ENCODE measurements at places on chromosomes 5 and 9. TPM values are rescaled to one million over a fixed set of nuclear protein-coding genes. Genes with fewer than 3 reads are reported as not detected.
A peak's percentile ranks its signal among the peaks of the same experiment; 100 is the strongest.

RASA1 gene
- 193 TPM for total RNA-seq

IQGAP2 gene
- 25.0 TPM for total RNA-seq

ANKRD55 gene
- total RNA-seq: not detected

PKD2L2 gene
- not detected for total RNA-seq

PHYHD1 gene
- total RNA-seq: not detected

CKMT2 gene
- 0.24 TPM for total RNA-seq

PCDHA1 gene
- 0.83 TPM for total RNA-seq

- DNase-seq: no peak
Observed at GRCh38 chr9:107571148-107571547, 81.6 kb upstream of the KLF4 start.

- no peak for DNase-seq
Observed at GRCh38 chr9:120386390-120387131, 193.4 kb downstream of the CDK5RAP2 start.

GRCh38 chr5:54523534-54523933 is 6.0 kb downstream of the SNX18 start:
- DNase-seq: no peak

- DNase-seq: no peak
Observed at GRCh38 chr9:130981756-130982137, 27.2 kb upstream of the LAMC3 start.

DNA sequence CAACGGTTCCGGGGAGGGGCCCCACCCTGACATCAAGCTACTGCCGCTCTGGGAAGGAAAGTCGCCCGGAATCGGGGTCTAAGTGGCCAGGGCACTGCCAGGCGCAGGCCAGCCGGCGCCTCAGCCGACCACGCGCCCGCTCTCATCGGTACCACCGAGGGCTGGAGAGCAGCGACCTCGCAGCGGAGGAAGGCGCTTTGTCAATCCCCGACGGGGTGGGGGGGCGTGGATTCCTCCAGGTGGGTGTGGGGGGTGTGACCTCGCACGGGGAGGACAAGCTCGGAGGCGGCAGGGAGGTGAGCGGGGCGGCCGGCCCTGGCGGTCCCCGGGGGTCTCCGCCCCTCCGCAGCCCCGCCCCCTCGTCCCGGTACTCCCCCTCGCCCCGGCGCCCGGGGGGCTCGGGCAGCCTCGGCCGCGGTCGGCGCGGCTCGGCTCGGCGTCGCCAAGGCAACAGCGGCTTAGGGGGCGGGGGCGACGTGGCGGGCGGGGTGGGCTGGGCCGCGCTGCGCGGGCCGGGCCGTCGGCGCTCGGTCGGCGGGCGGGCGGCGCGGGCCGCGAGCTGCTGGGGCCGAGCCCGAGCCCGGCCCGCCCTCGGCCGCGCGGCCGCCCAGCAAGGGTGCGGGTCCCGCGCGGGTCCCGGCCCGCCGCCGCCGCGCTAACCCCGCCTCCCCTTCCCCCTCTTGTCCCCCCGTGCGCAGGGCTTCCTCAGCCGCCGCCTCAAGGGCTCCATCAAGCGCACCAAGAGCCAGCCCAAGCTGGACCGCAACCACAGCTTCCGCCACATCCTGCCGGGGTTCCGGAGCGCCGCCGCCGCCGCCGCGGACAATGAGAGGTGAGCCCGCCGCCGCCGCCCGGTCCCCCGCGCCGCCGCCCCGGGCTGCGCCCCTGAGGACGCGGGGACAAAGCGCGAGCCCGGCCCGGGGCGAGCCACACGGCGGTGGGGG is 47.5 kb downstream of the DAB2IP start:
- DNase-seq: peak; percentile 45

- DNase-seq: no peak
Observed at GRCh38 chr5:151255621-151256286, 2.8 kb downstream of the GM2A start.

DNA sequence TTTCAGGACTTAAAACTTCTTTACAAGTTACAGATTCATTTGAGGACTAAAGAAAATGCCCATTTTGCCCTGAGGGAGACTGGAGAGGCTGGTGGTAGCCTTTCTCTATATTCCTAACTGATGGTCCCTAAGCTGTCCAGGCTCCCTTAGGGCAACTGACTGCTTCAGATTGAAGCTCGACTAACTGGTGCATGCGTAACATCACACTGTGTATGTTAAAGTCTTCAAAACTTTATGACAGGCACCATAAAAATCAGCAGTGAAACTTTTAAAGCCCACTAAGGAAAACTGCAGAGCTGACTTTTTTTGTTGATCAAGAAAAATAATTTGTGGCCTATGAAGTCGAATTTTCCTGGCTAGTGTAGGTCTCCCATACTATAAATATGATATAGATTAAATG is 233.0 kb upstream of the RPS23 start:
- DNase-seq: no peak

GRCh38 chr5:171906066-171906570 is 100.3 kb downstream of the FBXW11 start:
- no peak for DNase-seq

DNA sequence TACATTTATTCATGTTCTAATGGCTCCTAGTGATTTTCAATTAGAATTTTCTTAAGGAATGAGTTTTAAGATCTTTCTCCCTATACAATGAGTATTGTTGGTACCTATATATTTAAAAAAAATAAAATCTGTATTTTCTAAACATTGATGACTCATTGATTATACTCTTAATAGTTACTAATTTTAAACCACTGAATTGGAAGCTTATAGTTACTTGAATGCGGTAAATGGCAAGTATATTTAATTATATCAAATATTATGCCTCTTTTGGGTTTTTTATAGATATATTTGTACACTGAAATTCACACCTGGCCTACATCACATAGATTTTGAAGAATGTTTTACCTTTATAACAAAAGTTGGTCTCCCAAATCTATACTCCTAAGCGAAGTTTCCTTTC is 38.9 kb upstream of the ALDH1A1 start:
- no peak for DNase-seq

DNA sequence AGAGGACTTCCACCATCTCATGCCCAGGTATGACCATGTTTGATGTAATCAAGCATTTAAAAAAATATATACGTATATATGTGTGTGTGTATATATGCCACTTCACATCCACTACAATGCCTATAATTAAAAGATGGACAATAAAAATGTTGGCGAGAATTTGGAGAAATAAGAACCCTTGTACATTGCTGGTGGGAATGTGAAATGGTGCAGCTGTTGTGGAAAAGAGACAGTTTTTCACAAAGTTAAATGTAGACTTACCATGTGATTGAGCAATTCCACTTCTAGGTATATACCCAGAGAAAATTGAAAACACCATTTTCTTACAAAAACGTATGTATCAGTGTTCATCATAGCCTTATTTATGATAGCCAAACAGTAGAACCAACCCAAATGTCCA is 229.2 kb upstream of the WWC1 start:
- DNase-seq: no peak

DNA sequence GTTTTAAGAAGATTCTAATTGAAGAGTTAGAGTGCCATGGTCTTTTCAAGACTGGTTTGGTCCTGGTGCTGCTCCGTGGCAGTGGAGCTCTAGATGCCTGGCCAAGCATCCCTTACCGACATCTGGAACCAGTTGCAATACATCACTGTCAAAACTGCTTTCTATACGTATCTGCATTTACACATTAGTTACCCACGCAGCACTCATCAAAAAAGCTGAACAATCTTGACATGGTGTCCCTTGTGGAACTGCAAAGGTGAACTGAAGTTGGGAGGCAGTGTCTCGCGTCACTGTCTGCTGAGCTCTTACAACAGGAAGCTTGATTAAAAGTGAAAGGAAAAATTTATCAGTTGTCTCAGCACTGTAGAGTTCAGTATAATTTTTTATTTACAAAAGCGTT is 82.6 kb downstream of the PBX3 start:
- DNase-seq: no peak

- peak; percentile 14 for DNase-seq
Observed at GRCh38 chr5:138339091-138339456, 1.0 kb downstream of the FAM53C start.

DNA sequence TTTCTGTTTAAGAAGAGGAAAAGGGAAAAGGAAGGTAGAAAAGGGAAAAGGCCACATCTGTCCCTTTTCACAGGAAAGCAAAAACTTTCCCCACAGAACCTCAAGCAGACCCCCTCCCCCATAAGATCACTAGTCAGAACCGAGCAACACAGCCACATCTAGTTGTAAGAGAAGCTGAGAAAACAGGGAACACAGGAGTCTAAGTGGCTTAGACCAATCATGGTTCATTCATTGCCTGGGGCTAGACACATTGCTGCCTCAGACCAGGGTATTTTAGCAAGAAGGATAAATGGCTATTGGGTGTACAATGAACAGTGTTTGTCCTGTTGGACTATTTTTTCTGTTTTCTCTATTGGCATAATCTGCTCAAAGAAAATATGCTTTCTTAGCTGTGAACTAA is 98.0 kb downstream of the ARL15 start:
- no peak for DNase-seq

GRCh38 chr9:103617046-103617445 is 477.1 kb upstream of the SMC2 start:
- DNase-seq: no peak

DNA sequence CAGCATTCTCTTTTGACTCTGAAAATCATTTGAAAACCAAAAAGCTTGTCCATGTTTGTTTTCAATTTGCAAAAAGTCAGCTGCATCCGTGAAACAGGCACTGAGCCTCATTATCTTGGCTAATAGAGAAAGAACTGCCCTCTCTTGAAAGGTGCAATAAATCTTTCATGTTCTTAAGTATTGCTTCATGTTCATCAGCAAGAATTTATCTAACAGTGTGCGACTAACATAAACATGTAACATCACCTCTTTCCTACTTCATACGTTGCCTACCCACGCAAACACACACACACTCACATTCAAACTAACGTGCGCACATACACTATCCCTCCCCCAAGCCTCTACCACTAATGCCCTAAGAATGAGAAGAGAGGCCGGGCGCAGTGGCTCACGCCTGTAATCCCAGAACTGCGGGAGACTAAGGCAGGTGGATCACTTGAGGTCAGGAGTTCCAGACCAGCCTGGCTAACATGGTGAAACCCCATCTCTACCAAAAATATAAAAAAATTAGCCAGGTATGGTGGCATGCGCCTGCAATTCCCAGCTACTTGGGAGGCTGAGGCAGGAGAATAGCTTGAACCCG is 629.7 kb upstream of the ZNF608 start:
- no peak for DNase-seq
